ENCODE measurements at places on chromosomes 2 and 18.

- DNase-seq = no peak
Measured at GRCh38 chr2:20314562-20315501, 35.8 kb downstream of the PUM2 start.

GRCh38 chr2:71940695-71941094 is 207.0 kb downstream of the CYP26B1 start:
- no peak for DNase-seq

GRCh38 chr2:60092781-60093180 is 460.7 kb downstream of the BCL11A start:
- DNase-seq = no peak

GRCh38 chr2:174688079-174688478 is 76.2 kb downstream of the CHRNA1 start:
- DNase-seq = no peak

GRCh38 chr2:181586569-181587081 is 70.3 kb downstream of the CERKL start:
- no peak for DNase-seq

- DNase-seq = no peak
Measured at GRCh38 chr2:229160984-229161383, 110.1 kb downstream of the PID1 start.

- no peak for DNase-seq
Measured at GRCh38 chr18:3264362-3264761, 2.4 kb downstream of the MYL12B start.

- DNase-seq = no peak
Measured at GRCh38 chr2:231526341-231527090, 3.7 kb downstream of the NMUR1 start.

DNA sequence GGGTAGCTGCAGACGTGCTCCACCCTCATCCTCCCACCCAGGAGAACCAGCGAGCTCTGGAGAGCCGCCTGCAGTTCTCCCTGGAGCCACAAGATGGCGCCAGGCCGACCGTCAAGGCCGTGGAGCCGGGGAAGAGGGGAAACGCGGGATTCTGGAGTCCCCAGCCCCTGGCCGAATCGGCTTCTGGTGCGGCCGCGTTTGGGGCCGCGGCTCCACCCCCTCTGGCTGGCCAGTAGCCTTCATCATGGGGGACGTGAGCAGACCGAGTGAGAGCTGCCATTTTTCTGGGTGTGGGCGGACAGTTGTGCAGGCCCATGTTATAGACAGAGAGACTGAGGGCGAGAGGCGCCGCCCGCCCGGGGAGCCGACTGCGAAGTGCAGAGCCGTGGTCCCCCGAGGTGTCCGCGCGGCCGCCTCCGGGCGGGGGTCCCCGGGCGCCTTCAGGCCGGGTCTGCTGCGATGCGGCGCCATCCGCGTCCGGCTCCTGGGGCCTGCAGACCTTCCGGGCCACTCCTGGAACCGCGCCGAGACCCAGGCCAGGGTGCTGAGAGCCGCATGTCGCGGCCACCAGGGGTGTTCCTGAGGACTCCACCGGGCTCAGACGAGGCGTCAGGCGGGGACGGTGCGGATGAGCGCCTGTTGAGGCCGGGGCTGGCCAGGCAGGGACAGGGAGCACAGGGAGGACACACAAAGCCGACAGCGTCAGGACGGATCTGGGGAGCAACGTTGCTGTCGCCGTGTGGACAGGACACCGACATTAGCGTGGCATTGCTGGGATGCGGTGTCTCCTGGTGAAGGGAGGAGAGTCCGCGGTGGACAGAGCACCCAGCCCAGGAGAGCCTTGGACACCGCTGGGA is 418.2 kb upstream of the HS6ST1 start:
- DNase-seq = no peak

DNA sequence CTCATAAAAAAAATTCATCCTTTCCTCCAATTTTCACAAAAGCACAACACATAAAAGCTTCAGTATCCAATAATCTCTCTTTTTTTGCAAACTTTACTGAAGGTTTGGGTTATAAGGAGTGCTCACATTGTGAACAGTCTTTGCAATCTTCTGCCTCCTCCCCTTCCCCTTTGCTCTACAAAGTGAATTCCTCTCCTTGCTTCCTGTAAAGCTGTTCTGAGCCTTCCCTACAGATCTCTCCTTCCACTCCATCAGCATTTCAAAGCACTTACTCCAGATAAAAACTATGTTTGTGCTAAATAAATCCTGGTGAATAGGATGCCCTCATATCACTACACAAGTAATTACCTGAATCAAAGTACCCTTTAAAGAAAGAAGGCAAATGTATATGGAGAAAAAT is 4.6 kb upstream of the PDK1 start:
- DNase-seq = no peak

DNA sequence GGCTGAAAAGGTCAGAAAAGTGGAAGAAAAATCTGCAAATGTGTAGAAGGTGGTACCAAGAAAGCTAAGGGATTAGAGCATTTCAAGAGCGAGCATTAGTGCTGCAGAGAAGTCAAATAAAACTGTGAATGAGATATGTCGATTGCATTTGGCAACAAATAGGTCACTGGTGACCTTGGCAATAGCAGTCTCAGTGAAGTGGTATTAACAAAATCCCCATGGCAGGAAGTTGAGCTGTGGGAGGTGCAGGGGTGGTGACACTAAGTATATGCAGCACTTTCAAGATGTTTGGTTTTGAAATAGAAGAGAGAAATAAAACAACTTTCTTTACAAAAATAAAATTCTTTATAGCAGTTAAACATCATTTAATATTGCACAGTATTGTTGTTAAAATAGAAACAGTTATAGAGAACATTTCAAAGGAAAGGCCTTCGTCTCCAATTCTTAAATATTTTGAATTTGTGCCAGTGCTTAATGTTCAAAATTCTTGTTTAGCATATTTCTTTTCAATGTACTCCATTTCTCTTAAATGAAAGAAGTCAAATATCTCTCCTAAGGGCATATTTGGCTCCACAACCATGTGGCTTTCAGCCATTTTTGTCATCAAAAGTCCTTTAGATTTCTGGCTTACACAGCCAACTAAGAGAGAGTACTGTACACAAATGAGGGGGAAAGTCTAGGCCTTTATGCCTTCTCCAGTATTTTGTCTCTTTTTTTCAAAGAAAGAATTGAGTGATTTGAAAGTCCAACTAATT is 443.0 kb upstream of the MMADHC start:
- no peak for DNase-seq

- no peak for DNase-seq
Measured at GRCh38 chr2:88227446-88227845, 57.3 kb downstream of the THNSL2 start.

DNA sequence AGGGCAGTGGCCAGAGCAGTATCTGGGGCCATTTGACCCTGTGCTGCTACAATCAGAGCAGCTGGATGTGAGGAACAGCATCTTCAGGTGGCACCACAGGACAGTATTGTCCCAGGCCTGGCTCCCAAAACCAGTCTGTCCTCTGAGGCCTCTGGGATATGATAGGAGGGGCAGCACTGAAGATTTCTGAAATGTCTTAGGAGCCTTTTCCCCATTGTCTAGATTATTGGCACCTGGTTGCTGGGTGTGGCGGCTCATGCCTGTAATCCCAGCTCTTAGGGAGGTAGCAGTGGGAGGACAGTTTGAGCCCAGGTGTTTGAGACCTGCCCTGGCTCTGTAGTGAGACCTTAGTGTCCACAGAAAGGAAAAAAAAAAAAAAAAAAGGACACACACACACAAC is 270.6 kb upstream of the FBXO11 start:
- no peak for DNase-seq

DNA sequence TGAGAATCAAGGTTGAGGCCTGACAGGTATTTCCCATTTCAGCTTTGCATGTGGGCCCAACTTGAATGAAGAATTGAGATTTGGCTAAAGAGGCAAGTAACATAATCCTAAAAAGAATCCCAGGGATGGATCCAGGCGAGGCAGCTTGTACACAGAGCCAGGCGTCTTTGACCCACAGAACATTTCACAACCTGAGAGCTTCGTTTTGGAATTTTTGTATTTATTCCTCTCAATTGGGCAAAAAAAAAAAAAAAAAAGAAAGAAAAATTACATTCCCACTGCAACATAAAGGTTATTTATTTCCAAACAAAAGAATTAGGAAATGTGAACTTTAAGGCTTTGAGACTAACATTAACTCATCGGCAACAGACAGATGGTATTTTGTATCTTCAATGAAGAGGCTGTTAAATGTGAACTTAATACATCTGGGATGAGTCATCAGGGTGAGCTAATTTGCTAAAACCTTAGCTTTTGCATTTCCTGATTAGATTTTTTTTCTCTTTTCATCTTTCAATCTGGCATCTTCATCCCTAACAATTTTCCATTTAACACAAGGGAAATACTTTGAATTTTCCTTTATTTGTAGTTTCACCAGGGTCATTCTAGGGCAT is 478.5 kb upstream of the TNP1 start:
- no peak for DNase-seq

DNA sequence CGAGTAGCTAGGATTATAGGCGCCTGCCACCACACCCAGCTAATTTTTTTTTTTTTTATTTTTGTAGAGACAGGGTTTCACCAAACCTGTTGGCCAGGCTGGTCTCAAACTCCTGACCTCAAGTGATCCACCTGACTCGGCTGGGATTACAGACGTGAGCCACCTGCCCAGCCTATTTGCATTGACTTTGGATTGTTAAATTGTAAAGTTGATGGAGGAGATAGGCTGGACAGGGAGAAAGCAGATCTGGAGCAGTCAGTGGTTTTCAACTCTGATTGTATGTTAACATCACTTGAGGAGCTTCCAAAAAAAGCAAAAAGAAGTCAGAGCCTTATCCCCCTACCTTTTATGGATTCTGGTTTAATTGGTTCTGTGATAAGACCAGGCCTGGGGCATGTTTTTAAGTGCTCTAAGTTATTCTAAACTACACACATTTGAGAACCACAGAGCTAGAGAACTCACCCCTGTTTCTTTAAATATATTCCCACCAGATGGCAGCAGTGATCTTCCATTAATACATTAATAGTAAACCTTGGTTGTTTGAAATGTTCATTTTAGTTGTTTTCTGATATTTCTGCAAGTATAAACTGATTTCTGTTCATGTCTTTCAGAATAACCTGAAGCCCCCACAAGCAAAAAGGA is 7.5 kb downstream of the C2orf49 start:
- DNase-seq = no peak

GRCh38 chr2:217562871-217563480 is 439.8 kb downstream of the TNS1 start:
- no peak for DNase-seq

DNA sequence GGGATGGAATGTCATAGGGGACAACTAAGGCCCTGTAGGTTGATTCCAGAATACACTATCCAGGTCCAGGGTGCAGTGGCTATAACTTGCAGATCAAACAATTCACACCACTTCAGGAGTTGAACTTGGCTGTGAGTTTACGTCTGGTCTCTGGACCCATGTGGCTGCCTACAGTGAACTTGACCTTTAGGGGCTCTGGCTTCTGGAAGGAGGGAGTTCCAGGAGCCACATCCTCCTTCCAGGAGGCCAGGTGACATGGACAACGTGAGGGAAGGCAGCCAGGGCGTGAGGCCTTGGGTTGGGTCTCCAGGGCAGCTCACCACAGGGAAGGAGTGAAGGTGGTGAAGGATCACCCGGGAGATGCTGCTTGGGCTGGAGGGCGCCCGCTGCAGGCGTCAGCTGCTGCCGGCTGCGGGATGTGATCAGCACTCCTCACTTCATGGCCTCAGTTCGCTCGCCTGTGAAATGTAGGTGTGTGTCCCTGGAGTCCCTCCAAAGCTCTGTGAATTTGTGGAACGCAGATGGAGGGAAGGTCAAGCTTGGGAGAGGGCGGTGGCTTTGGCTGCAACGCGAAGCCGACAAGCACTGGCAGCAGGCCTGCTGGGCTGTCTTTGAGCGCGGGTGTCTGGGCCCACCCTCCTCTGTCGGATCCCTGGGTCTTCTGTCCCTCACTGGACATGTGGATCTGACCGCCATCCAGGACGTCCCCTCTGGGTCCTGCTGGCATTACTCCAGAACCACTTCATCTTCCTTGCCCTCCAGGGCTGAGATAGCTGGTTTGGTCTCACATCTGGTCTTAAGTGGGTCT is 146.5 kb downstream of the GLI2 start:
- DNase-seq = no peak

- no peak for DNase-seq
Measured at GRCh38 chr2:183404392-183404791, 280.1 kb downstream of the NUP35 start.

GRCh38 chr18:9069601-9070000 is 32.9 kb upstream of the NDUFV2 start:
- DNase-seq = no peak

DNA sequence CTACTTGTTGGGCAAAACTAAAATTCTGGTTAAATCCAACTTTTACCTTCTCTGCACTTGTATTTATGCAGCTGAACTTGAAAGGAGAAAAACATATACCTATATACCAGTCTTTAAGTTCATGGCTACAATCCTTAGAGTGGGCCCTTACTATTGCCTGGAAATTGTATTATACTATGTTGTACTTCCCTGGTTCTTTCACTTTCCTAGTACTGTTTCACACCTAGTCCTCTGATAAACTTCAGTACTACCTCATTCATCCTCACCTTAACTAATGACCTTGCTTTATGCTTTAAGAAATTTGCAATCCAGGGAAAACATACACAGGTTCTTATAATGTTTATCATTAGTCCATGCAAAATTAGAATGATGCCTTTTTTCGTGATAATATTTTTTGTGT is 103.8 kb downstream of the HAUS1 start:
- DNase-seq = no peak

GRCh38 chr2:176745543-176746200 is 466.9 kb upstream of the HNRNPA3 start:
- no peak for DNase-seq

DNA sequence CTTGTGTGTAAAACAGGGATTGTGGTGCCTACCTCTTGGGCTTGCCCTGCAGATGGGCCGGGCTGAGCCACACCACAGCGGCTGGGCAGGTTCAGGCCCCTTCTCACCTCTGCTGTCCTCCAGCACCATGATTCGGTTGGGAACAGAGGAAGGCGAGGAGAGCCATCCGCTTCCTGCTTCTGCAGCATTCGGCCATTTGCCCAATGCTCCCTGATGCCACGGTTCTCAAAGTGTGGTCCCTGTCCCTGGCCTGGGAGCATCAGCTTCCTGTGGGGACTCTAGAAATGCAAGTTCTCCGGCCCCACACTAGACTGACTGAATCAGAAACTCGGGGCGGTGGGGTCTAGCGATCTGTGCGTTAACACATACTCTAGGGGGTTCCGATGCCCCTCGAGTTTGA is 65.1 kb downstream of the RRM2 start:
- no peak for DNase-seq

GRCh38 chr18:57443247-57443646 is 8.1 kb downstream of the ONECUT2 start:
- no peak for DNase-seq

- no peak for DNase-seq
Measured at GRCh38 chr2:177155631-177156030, 57.0 kb upstream of the HNRNPA3 start.

Data from activated T-helper 1 cell treated with Interleukin-2 at 50 U/mL for 16 hours (primary cell).